ENCODE measurements at places on chromosomes 12 and 14.

- DNase-seq: peak; percentile 80
These were observed 4.6 kb downstream of the TTC7B start for GRCh38 chr14:90811641-90812040.

DNA sequence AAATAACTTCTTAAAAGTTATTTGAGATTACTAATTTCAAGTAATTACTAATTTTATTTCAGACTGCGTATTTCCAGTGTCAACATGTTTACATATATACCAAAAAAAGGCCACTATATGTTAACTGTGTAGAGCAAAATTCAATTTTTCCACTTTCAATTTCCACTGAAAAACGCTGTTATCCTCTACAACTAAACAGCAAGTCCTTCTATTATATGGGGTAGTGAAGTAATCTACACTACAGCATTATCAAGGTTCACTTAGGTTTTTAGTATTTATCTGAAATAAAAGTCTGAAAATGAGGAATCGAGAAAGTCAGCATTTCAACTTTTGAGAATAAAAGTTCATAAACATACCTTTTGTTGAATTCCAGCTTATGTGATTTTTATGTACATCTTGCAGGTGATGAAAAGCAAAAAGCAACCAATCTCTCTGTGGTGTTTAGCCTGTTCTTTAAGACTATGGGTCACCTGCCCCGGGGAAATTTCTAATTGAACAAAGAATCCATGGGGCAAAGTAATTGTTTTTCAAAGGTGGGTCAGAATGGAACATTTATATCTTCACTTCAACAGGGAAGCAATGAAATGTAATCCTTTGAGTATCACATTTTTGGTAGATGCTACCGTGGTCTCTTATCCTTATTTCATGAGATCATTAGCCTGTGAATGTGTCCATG lies 3.3 kb downstream of the BTG1 start:
- DNase-seq: no peak

DNA sequence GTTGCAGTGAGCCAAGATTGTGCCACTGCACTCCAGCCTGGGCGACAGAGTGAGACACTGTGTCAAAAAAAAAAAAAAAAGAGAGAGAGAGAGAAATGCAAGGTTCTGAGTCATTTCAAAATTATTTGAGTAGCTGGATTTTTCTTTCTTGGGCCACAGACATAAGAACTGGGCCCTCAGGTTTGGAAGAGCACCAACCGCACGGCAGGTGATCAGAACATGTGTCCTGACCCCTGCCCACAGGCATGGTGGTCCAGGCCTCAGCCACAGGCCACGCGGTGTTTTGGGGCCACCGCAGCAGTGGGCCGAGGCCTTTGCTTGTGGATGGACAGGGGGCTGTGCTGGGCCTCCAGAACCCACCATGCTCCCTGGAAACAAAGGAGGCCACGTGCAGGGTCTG lies 126.7 kb downstream of the CALM1 start:
- no peak for DNase-seq

GRCh38 chr12:11624116-11624515 lies 25.4 kb upstream of the ETV6 start:
- DNase-seq: no peak

DNA sequence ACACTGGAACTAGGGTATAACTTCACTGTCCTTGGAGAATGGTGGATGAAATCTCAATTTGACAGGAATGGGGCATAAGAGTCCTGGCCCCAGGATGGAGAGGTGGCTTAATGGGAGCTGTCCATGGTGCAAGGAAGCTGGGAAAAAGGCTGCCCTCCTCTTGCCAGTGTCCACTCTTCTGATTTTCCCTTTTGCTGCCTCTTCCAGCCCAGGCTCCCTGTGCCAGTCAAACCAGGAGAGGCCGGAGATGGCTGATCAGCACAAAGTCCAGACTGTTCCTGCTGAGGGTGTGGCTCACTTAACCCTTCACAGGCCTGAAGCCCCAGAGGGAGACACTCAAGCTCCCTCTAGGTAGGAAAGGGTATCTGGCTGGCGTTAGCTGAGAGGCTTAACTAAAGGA lies at the start of gene MYO1A:
Gene MYO1A, minus strand, starts transcription at position 240 of the 400 bp plus-strand sequence. CDS start 1,806 bp downstream, outside the sequence.
- DNase-seq: no peak

DNA sequence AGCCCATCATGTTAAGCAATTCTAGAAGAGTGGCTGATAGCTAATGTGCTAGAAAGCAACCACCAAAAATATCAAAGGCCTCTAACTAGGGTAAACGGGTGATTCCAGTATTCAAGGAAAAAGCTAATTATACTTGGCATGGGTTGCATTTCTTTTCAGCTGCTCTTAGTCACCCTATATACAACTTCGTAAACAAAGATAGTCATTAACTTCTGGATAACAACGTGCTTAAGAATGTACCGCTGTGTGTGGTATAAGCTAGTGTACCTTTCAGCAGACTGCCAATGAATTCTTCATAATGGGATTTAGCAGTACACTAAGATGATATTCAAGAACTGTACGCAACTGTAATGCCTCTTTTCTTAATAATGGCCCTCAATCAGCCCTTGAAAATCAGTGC lies 42.2 kb upstream of the SLC6A13 start:
- DNase-seq: no peak

DNA sequence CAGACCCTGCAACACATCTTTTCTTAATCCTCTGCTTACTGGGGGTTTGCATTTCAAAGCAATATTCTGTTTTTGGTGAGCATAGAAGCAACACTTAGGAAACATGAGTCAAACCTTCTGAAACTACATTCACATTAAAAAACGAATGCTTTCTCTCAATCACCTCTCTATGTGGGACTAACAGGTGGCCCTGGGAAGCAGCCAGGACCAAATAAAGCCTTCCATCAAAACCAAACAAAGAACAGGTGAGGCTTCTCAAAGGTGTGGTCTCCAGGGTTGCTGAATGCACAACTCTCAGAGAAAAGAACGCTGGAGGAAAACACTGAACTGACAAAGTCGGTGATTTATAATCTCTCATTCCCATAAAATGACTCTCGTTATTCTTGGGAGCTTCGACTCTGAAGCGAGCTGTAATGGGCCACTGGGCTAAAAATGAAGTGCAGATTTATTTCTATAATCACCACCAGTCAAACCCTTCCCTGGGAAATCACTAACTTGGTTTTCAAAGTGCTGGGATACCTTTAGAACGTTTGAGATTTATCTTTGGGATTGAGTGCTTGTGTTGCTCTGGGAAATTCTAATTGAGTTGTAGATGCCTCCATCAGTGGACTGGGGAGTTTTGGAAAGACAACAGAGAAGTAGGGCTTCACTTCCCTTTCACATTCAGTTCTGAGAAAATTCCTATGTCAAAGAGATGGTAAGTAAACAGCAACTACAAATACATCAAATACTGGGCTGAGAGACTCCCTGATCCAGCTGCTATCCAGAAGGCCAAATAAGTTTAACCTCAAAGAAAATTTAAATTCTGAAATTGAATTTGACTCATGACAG lies 262.0 kb upstream of the TMPO start:
- no peak for DNase-seq

GRCh38 chr12:61554268-61555008 lies 705.8 kb upstream of the USP15 start:
- DNase-seq: no peak

- DNase-seq: no peak
These were observed 3.4 kb downstream of the ASCL1 start for GRCh38 chr12:102960766-102961465.

GRCh38 chr12:64682572-64683277 lies 72.4 kb downstream of the RASSF3 start:
- DNase-seq: peak; percentile 55

DNA sequence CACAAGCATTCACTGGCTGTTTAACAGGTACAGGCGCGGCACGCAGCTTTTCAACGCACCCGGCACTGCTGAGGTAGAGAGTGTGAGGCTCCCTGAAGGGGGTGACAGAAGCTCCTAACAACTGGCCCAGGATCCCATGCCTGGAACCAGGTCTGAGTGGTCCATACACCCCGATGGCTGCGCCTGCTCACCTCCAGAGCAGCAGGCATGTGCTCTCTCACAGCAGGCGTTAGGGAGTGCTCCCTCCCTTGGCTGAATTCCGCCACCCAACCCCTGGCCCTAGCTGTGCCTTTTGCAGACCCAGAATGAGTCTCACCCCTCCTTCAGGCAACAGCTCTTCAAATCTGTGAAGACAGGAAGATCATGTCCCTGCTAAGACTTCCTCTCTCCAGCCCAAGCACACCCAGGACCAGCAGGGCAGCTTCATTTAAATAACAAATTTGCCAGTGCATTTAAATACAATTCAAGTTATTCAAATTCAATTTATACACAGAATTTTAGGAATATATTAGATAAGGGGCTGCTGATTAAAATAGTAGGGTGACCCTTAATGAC lies 86.0 kb downstream of the SETD3 start:
- DNase-seq: no peak

GRCh38 chr14:71834284-71835204 lies 97.7 kb upstream of the RGS6 start:
- no peak for DNase-seq

DNA sequence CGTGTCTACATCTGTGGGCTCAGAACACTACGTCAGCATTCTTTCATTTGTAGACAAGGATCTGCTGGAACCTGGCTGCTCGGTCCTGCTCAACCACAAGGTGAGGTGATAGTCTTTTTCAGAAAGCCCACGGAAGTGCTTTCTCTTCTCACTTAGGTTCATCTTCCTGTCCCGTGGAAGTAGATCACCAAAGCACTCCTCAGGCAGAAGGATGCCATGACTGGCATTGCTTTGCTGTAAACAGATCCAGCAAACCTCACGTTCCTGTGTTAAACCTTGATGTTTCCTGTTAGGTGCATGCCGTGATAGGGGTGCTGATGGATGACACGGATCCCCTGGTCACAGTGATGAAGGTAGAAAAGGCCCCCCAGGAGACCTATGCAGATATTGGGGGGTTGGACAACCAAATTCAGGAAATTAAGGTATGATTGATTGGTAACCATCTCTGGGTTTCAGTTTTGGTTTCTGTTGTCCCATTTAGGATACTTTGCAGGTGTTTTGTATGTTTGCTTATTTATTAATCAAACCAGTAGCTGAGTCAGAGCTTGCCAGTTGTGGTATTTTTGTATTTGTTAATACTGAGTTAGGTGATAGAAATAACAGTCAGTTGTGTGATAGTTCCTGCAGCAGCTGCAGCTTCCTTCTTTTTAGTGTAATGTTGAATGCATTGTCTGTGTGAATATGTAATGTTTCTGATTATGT lies 7.5 kb downstream of the PSMC1 start:
- no peak for DNase-seq

GRCh38 chr14:56324454-56324853 lies 206.2 kb downstream of the PELI2 start:
- no peak for DNase-seq

- DNase-seq: no peak
These were observed 24.7 kb downstream of the SERPINA3 start for GRCh38 chr14:94636744-94637412.

Data from D341Med (cell line).